Large intestine (tissue), 12 donors: ENCODE measurements at places on chromosomes 3 and 15. TPM values are rescaled to one million over a fixed set of nuclear protein-coding genes. Genes with fewer than 3 reads are reported as not detected.

GABRB3 gene
- 5.1 TPM for polyA plus RNA-seq

DNA sequence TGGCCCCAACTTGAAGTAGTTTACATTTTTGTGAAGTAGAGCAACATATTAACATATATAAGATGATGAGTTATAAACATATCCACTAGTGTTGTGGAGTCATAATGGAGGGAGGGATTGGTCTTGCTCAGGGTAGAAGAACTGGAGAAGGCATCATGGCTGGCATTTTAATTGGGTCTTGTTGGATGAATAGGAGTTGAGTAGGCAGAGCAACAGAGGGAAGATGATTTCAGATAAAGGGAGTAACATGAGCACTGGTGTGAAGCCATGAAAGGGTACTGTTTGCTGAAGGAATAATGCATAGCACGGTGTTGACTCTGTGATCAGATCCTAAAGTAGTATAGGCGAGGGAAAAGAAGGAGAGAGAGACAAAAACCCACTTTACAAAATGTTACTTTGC, 3.6 kb upstream of the RFX7 start:
- no peak for DNase-seq

DNA sequence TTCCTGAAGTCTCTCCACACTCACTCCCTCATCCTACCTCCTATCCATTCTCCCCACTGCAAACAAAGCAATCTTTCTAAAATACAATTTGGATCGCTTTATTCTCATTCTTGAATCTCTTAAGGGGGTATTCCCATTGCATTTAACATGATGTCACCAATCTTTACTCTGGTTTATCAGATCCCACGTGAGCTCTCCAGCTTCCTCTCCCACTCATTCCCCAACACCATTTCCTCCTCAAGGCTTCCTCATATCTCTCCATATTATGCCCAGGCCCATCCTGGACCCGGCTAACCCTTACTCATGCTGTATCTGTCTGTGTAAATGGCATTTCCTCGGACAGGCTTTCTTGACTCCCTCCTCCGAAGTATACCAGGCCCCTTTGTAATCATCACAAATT, 165.0 kb downstream of the CD47 start:
- DNase-seq: no peak

DNA sequence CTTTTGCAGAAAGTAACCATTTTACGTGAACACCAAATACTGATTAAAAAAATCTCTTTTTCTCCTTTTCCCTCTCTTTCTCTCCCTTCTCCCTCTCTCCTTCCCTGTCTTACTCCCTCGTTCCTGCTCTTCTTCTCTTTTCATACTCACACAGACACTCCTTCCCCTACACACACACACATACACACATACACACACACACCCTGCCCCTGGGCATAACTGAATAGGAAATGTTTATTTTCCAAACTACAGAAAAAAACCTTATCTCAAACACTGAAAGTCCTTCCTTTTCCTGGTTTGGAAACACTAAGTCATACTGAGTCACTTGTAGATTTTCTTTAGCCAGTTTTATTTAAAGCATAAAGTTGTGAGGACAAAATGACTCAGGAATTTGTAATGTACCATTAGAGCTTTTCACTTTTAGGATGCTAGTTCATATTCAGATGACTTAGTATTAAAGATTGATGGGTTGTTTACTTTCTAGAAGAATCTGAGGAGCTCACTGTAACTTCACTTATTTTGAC, 62.4 kb downstream of the MBNL1 start:
- DNase-seq: no peak

DNA sequence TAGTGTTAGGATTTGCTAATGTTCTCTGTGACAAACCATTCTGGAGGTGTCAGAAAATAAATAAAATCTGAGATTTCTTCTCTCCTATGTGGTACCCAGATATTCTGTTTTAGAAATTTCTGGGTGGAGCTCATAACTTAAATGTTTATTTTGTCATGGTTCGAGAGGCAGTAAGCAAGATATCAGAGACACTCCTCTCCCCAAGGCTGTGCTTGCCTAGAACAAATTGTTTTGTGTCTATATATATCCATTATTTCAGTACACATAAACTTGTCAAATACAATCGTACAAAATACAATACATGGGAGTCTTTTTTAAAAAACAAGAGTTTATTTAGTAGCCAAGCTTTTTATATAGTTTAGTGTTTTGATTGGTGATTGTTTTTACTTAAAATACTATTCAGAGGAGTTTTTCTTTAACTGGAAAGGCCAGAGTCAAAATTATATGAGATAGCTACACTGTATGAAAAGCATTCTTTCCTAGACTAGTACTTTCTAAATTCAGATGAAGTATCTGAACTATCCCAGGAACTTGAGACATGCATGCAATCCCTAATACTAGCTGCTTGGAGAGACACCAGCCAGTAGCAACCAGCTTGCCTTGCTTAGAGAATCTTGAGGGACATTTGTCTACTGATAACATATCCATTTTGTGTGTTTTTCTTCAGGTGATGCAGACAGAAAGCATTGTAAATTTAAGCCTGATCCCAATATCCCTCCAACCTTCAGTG, 4.7 kb downstream of the EXOG start:
- no peak for DNase-seq

GRCh38 chr3:43503067-43503728, 118.6 kb downstream of the ANO10 start:
- DNase-seq: no peak

DNA sequence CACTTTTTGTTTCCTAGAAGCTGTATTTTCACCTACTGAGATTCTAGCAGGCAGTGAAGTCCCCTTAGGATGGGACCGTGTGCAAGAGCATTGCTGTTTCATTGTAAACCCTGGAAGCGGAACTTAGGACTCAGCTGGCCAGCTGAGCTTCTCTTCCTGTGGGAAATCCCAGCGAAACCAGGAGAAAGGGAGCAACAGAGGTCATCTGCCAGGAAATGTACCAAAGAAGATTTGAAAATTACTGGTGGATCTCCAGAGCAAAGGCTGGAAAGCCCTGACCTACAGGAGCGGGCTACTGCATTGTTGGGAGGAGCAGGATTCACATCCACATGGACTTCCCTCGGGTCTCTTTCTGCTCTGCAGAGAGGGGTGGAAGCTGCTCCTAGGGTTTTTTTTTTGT, 7.6 kb upstream of the ADPRH start:
- no peak for DNase-seq

DNA sequence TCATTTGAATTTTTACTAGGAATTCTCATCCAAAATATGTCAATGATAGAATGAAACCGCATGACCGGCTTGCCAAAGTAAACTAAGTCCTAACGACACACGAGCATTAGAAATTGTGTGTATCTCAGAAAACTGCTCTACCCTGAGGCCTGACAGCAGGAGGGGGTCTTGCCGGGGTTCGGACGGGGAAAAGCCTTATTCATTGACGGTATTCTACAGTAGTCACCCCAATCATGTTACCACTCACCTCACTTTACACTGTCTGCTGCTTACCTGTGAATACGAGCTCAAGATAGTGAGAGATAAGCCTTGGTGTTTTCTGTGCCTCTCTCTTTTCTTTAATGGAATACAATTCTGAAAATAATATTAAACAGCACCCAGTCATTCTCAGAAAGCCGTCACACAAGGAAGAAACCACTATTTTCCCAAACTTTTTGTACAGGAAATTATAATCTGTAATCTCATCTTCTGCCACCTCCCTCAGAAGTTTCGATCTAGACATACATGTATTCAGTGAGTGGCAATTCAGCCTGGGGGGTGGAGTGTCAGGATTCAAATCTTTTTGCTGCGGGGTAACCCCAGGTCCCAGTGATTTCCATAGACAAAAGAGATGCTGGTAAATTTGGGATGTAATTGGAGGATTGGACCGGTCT, 492 bp upstream of the FAM43A start:
- no peak for DNase-seq

- DNase-seq: peak; percentile 92
Observed at GRCh38 chr3:188003188-188004171, 150.5 kb upstream of the LPP start.

DNA sequence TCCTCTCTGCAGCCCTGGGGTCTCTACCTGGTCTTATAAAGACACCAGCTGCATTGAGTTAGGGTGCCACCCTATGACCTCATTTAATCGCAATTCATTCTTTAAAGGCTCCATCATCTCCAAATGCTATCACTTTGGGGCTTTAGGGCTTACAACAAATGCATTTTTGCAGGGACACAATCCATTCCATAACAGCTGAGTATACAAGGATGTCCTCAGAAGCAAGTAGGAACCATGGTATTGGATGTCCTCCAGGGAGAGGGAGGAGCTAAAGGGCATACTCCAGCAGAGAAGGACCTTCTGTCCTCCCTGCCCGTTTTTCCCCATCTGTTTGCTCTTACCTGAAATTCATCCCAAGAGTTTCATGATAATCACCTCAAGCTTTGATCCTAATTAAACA, 30.3 kb downstream of the UMPS start:
- no peak for DNase-seq

RARB gene
- polyA plus RNA-seq: 9.1 TPM

- no peak for DNase-seq
Observed at GRCh38 chr3:56369914-56370313, 98.4 kb downstream of the ERC2 start.

DNA sequence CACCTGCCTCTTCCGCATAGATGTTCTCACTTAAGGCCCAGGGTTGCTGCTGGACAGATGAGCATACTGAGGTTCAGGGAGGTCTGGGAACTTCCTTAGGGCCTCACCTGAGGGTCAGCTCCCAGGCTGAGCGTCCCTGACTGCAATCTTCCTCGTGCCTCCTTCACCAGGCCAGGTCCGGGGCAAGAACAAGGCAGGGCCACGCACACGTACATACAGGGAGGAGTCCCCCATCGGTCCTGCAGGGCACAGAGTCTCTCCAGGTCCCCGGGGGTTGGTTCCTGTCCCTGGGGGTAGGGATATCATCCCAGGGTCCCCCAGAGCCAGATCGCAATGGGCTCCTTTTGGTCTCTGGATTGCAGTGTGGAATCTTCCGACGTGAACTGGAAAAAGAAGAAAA, 130.1 kb downstream of the LRRK1 start:
- no peak for DNase-seq

DNA sequence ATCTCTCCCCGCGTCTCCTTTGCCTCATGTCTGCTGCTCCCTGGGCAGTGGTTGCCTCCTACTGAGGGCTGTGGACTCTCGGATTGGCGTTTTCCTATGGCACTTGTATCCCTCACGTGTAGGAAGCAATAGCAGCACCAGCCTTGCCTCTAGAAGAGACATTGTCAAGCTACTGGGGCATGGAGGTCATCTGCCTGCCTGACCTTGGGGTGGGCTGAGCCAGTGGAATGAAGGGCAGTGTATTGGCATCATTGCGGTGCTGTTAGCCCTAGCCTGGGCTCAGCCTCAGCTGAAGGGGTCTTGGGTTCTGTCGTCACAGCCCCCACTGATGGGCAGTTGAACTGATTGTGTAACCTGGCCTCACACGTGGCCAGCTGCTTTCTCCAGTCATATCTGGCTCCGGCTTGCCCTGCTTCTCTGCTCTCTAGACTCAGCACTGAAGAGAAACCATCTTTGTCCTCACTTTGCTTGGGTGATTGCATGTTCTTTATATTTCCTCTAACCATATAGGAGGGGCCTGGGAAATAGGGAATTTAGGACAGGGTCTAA, 8.1 kb downstream of the ABCF3 start:
- DNase-seq: no peak

GRCh38 chr3:182308328-182308727, 485.0 kb upstream of the ATP11B start:
- DNase-seq: no peak

LEKR1 gene
- polyA plus RNA-seq: 2.2 TPM

PPARG gene
- polyA plus RNA-seq: 10.4 TPM

- DNase-seq: no peak
Observed at GRCh38 chr15:56047354-56047753, 53.9 kb upstream of the NEDD4 start.

DNA sequence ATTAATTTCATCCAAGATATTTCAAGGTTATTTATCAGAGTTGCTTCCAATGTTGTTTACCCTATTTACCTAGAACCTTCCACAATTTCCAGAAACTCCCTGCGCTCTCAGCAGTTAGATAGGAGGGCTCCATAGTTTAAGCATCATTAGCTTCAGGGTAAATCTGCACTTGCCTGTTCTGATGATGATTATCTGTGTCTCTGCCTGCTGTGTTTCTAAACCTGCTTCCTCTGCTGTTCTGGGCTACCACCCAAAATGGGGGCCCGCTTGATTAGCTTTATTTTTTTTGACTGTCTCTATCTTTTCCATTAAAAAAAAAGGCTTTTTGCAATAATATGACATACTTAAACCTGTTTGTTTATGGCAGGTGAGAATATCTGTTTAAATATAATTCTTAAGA, 472.4 kb downstream of the DIPK2A start:
- no peak for DNase-seq
